ENCODE measurements at places on chromosomes 7 and 10.

- DNase-seq: no peak
Observed at GRCh38 chr7:136293841-136294391, 316.8 kb upstream of the MTPN start.

DNA sequence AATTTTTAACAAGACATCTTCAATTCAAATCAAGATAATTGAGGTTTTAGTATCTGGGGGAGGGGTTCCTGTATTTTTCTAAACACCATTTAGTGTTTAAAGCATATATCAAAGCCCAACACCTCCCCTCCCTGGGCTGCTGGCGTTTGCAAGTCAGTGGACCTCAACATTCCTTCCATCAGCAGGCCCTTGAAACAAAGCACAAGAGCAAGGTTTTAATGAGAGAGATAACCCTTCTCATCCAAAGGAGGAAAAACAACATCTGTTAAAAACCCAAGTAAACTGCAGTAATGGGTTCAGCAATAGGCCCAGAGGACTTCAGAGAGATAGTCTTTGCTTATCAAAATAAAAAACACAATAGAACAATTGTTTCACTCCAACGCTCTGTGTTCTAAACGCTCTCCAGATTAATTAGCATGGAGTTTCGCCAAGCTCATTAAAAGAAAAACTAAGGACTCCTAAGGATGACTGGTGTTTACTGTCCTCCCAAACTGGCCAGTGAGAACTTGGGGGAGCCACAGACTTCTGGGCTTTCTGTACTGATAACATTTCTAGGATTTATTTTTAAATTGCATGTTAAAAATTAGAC lies 2.5 kb downstream of the JCAD start:
- DNase-seq: peak; percentile 7

DNA sequence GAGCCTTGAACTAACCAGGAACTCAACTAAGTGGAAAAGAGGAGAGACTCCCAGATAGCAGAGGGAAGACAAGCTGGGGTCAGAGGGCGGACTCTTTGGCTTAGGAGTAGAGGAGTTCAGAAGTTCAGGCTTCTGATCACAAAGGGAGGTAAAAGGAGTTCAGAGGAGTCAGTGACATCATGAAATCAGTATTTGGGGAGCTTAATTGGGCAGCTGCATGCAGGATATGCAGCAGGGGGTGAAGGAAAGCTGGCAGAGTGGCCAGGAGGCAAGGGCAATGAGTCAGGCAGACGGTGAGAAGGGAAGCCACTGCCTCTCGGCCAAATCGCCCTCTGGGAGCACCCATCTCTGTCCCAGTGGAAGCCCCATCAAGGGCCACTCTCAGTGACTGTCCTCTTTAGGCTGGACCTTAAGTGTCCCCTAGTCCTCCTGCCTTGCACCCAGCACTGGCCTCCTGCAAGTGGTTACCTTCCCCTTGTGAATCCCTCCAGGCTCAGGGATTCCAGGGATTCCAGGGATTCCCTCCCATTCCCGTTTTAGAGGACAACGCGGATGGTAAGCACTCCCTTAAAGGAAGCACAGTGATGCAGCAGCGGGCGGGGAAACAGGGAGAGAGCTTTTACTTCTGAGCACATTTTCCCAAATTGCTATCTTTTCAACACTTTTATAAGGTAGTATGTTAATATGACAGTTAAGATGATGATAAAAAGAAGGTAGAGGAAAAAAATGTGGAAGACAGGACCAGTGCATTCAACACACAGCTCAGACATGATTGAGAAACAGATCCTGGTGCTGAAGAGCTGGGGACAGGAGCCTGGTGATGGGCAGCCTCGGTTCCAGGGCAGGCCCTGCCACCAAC lies 72.6 kb downstream of the KCNMA1 start:
- peak; percentile 60 for DNase-seq

DNA sequence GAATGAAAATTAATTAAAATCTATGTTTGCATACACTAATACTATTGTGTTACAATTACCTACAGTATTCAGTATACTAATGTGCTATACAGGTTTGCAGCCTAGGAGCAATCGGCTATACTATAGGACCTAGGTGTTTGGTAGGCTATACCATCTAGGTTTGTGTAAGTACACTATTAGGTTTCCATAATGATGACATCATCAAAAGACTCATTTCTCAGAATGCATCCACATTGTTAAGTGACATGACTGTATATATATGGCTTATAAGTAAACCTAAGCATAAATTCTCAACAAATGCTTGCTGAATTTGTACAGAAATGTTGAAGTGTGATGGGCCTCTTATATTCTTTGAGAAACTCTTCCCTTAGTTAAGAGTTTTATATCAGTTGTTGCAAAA lies 206.5 kb upstream of the ZWINT start:
- DNase-seq: no peak
